Transverse colon (tissue), 4 donors: ENCODE measurements at places on chromosomes 13 and 19. TPM values are rescaled to one million over a fixed set of nuclear protein-coding genes. Genes with fewer than 3 reads are reported as not detected.

Gene ZNF540
- total RNA-seq: 3.4 TPM

Gene HCN2
- total RNA-seq: not detected

Gene CAPN12
- total RNA-seq: 44.8 TPM

Gene FCGBP
- 2,860 TPM for total RNA-seq

DNA sequence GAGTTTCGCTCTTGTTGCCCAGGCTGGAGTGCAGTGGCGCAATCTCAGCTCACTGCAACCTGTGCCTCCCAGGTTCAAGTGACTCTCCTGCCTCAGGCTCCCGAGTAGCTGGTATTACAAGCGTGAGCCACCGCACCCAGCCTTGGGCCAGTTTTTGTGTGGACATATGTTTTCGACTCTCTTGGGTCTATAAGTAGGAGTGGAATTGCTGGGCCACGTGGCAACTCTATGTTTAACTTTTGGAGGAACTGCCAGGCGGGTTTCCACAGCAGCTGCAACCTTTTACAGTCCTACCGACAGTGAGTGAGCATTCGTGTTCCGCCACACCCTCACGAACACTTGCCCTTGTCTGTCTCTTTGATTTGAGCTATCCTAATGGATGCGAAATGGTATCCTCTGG lies 44.9 kb downstream of the BICRA start:
- H3K27me3 ChIP-seq: no peaks in the 10 kb centered on the region
- DNase-seq: no peak
- H3K4me3 ChIP-seq: no peak overlapping the region

GRCh38 chr19:23440207-23440606 lies 44.9 kb upstream of the ZNF91 start:
- no peak for DNase-seq
- no peak overlapping the region for H3K4me3 ChIP-seq
- no peaks in the 10 kb centered on the region for H3K36me3 ChIP-seq
- H3K27me3 ChIP-seq: no peaks in the 10 kb centered on the region
- no peak overlapping the region for H3K27ac ChIP-seq

DNA sequence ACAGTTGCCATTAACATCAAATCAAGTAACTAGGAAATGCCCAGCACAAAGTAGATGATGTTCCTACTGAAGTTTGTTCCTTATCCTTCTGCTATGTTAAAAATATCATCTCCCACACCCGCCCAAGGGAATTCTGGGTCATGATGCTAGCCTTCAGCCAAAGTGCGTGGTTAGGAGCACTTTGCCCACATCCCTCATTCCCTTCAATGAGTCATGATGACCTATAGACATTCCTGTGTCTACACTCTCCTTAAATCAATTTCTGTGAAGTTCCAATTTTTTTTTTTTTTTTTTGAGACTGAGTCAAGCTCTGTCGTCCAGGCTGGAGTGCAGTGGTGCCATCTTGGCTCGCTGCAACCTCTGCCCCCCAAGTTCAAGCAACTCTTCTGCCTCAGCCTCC lies 17.0 kb downstream of the RXFP2 start:
- no peaks in the 10 kb centered on the region for H3K36me3 ChIP-seq
- DNase-seq: no peak

- no peak overlapping the region for H3K27ac ChIP-seq
- no peaks in the 10 kb centered on the region for H3K27me3 ChIP-seq
- H3K4me3 ChIP-seq: no peak overlapping the region
- no peaks in the 10 kb centered on the region for H3K4me1 ChIP-seq
Measured at GRCh38 chr19:40703029-40703755, 12.7 kb upstream of the NUMBL start.

DNA sequence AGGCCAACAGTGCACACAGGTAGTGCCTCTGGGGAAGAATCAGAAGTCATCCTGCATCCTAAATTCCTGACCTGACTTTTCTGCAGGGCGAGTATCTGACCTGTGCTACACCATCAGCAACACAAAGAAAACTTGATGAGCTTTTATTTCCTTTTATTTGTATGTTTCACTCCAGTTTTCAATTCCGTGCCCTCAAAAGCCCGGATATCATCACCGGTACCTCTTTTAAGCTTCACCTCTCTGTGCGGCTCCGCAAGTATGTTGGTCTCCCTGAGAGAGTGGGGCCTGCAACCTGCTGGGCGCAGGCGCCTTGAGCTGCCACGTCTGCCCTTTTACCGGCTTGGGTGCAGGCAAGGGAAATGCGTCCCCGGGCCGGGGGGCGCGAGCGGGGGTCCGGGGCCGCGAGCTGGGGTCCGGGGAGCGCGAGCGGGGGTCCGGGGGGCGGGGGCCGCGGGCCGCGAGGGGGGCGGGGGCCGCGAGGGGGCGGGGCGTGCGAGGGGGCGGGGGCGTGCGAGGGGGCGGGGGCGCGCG lies 4.3 kb upstream of the DUXA start:
- no peaks in the 10 kb centered on the region for H3K4me1 ChIP-seq
- peak overlapping the region; percentile 60 for H3K27ac ChIP-seq
- peak overlapping the region; percentile 43 for H3K4me3 ChIP-seq

- H3K4me3 ChIP-seq: no peak overlapping the region
- no peaks in the 10 kb centered on the region for H3K36me3 ChIP-seq
- H3K27me3 ChIP-seq: no peaks in the 10 kb centered on the region
- peaks cover 5% of the 10 kb centered on the region for H3K4me1 ChIP-seq
- no peak overlapping the region for H3K27ac ChIP-seq
Measured at GRCh38 chr13:98676239-98676638, 76.2 kb downstream of the SLC15A1 start.

DNA sequence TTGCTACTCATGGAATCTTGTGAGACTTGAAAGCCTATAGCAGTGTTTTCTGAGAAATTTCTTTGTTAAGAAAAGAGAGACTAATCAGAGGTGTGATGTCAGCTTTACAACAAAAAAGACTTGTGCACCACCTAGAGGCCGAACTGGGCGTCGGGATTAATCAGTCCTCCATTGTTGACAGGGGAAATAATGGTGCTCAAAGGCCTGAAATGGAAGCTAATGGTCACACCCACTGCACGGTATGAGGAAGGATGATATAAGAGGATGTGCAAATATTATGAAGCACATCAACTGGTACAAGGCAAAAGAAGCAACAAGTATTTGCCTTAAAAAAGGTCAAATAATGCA lies 480.2 kb upstream of the MIR17HG start:
- H3K4me3 ChIP-seq: no peak overlapping the region
- peak; percentile 63 for DNase-seq
- no peak overlapping the region for H3K27ac ChIP-seq
